ENCODE measurements at places on chromosomes 2 and 18.

GRCh38 chr2:106183101-106183696 is 10.9 kb downstream of the UXS1 start:
- no peak for DNase-seq

DNA sequence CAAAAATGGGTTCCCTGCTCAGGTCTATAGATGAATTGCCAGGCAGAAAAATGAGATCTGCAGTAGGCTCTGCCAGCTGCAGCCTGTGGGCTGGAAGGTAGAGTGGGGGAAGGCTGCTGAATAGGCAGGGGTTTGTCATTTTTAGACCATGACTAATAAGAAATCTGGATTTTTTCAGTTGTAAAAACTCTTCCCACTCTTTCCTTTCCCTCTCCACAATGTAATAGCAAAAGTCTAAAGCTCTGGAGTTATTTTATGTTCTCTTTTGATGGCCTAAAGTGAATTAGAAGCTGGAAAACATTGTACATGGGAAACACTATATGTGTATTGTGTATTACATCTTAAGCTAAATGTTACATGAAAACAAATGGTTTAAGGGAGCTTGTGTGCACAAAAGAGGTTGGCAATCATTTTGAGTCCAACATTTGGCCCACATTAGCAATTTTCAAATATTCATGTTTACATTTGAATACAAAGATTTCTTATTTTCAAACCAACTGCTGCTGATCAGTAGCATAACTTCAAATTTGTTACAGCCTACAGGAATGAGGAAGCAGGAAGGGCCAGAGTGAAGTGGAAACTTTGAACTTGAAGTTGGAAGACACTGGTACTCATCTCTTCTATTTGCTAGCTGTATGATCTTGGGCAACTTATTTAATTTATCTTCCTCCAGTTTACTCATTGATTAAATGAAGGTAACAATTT is 407.1 kb downstream of the SLC4A3 start:
- no peak for DNase-seq

- DNase-seq = no peak
These were observed 37.6 kb upstream of the RMP24 start for GRCh38 chr18:35934891-35935290.

GRCh38 chr2:160269803-160270570 is 69.9 kb upstream of the ITGB6 start:
- no peak for DNase-seq

DNA sequence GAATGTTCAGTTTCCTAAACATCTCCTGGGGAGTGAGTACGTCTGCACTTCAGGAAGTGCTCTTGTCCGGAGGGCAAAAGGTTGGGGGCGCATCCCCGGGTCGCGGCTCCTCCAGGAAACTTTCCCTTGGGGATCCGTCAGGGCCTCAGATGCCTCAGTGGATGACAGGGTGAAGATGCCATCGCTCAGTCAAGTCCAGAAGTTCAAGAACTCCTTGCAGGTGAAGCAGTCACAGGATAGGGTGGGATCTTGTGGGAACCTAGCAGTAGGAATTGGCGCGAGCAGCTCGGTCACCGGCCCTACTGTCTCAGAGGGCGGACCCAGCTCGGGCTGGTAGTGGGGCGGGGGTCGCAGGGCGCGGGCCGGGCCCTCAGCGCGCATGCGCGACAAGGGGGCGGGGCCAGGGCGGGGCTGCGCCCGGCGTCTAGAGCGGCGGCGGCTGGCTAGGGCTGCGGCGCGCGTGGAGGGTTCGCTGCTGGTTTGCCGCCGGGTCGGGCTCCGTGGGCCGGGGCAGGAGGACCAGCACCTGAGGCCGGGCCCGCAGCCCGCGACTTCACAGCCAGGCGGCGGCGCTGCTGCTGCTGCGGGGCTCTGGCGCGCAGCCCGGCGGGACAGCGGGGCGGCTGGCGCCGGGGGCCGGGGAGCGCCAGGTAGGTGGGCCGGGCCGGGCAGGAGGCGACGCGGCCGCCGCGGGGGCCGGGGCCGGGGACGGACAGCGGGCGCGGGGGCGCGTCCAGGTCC is at the start of gene INPP4A:
Gene INPP4A (plus strand): TSS at position 423 of the 741 bp plus-strand sequence. CDS start 75,191 bp downstream, outside the sequence.
- DNase-seq = no peak

- no peak for DNase-seq
These were observed 167.4 kb downstream of the THSD7B start for GRCh38 chr2:136932700-136933099.

GRCh38 chr18:36867056-36867455 is 38.1 kb downstream of the KIAA1328 start:
- no peak for DNase-seq

- no peak for DNase-seq
These were observed 40.8 kb upstream of the CYP1B1 start for GRCh38 chr2:38116762-38117161.

- no peak for DNase-seq
These were observed 195.7 kb downstream of the DOK6 start for GRCh38 chr18:69596345-69596744.

DNA sequence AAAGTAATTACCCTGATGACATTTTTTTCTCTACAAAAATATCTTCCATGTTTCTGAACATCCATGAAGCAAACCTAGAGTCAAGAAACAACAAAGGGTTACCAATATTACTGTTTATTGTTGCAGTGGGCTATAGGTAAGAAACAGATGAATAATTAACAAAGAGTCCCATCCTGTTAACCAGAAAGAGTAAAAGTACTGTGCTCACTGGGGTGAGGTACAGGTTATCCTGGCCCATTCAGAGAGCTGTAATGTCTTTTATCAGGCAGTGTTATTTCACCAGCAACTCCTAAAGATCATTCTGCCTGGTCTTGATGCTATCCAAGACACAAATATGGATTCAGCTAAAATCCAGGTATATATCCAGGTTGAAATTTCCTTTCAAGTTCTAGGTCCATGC is 754.9 kb downstream of the SATB2 start:
- DNase-seq = no peak

DNA sequence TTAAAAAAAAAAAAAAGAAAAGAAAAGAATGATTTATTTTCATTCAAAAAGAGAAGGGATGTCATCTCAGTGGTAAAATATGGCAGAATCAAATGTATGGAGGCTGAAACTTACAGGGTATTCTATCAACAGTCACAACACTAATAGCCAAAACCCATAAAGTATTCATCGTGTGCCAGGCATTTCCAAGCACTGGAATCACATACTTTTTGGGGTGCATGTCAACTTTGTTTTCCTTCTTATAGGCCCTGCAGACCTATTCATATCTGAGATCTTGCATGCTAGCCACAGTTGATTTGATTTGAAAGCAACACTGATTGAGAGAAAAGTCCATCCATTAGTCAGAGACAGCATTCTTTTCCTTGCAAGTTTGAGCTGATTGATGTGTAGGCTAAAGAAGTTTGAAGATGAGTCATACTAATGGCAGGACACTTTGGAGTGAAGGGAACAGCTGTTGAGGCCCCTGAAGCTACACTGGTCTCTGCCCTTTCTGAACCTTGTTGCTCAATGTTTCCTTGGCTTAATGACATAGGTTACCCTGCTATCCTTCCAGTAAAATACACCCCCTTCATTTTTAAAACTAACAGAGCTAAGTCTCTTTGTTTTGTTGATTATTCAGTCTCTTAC is 22.0 kb downstream of the KATNAL2 start:
- DNase-seq = peak; percentile 41

- no peak for DNase-seq
These were observed 856.3 kb upstream of the SALL3 start for GRCh38 chr18:78123144-78123909.

GRCh38 chr2:39494784-39495251 is 57.7 kb upstream of the MAP4K3 start:
- DNase-seq = peak; percentile 92

GRCh38 chr18:58025733-58026132 is 18.3 kb upstream of the NEDD4L start:
- no peak for DNase-seq

GRCh38 chr18:37403788-37404187 is 161.8 kb downstream of the CELF4 start:
- no peak for DNase-seq

- DNase-seq = peak; percentile 2
These were observed 462.5 kb upstream of the FSHR start for GRCh38 chr2:49616800-49617199.

DNA sequence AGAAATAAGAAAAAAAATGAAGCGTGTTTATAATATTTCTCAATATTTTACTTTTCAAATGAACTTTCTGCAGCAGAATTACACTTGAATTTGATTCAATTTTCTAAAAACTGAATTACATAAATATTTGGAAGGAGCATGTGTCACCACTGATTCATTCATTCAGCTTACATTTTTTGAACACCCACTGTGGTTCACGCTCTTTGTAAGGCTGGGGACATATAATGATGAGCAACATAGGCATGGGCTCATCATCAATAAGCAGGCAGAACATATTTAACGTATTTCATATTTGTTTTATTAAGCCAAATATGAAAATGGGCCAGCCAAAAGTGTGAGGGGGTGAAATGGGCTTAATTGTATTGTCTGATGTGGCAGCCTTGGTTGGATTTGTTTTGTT is 209.1 kb downstream of the CTNNA2 start:
- DNase-seq = no peak

- DNase-seq = no peak
These were observed 21.7 kb upstream of the NRP2 start for GRCh38 chr2:205660521-205661124.

DNA sequence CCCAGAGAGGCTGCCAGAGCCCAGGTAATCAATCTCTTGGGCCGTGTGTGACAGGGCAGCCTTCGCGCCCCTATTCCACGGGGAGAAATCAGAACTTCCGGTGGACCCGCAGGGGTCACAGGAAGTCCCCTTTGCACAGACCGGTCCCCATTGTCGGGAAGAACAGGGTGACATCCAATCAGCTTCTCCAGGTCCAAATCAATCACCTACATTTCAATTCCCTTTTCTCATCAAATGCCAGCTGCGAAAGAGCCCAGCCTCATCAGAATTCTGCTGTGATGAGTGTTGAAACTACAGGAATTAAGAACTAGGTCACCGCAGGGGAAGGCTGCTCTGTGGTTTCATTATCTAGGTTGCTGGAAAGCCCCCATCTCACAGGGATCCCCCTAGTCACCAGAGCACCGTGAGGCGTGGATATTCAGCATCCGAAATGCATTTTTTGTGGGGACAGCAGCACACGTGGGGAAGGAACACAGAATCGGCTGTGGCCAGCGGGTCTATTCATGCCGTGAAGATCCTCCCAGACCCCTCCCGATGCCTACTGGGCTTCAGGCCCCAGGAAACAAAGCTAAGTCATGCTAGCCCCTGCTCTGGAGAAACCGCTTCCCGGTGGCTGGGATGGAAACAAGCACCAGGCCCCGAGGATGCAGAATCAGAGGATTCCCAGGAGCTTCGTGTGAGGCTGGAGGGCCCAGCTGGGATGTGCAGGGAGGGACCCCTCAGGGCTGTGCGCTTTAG is 193.7 kb upstream of the ID2 start:
- no peak for DNase-seq

DNA sequence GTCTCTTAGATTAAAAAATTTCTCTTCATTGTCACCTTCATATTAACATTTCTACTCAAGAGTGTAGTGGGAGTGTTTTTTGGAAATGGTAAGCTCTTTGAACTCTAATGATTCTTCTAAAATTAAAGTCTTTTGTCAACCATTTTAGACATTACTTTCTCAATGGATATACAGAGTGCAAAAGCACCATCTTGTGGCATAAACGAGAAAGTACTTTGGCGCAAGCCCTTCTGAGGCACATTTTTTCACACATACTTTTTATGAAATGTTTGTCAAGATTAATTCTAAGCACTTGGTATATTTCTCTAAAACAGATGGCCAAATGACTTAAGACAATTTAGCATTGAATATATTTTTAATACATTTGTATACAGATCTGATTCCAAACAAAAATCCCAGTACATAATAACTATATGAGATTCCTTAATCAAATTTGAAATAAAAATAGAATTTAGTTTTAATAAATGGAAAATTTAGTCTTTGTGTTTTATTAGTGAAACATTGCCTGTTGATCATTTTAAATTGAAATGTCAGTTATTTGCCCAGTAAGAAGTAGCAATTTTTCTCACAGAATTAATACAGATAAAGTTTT is 63.3 kb upstream of the GALNT5 start:
- peak; percentile 13 for DNase-seq

DNA sequence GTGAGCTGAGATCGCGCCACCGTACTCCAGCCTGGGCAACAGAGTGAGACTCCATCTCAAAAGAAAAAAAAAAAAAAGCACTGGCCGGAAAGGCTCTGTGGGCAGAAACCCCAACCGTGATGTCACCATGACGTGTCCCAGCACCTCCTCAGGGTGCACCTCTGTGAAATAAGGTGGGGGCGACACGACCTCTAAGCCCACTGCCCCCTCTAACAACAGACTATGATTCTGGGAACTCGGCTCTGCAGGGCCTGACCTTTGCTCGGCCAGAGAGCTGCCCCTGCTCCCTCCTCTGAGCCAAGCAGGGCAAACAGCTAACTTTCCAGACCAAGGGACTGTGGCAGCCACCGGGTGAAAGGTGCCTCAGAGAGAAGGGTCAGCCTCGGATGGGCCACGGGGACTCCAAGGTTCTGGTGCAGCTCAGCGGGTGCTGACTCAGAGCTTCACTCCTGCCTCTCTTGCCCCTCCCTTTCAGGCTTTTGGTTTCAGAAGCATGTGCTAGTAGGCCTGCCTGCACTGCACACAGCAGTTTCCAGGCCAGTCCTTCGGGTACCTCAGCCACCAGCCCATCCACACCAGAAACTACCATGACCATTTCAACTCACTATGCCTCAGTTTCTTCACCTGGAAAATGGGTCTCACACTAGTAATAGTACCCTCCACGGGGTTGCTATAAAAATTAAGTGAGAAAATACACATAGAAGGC is 8.0 kb downstream of the TMBIM1 start:
- no peak for DNase-seq

DNA sequence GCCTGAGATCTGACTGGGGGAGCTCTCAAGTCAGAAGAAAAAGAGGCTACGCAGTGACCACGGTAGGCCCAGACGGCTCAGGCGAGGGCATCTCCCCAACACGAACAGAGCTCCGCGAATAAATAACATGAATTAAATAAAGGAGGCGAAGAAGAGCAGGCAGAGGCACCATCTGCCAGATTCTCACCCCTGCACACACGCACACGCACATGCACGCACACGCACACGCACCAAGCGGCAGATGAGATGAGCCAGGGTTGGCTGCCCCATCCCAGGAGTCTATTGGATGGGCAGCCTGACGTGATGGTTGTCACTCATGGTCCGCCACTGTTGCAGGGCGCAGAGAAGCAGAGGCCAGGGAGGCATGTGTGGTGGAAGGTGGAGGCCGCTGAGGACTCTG is 50.4 kb upstream of the ASXL2 start:
- no peak for DNase-seq

GRCh38 chr2:223049356-223049755 is 2.6 kb upstream of the KCNE4 start:
- no peak for DNase-seq

Measured in epithelial cell of proximal tubule (primary cell).